Activated T-cell treated with anti-CD3 and anti-CD28 coated beads, Interleukin-2, amount 50 U/mL, for 72 hours (primary cell): ENCODE measurements at places on chromosomes 4 and X. TPM values are rescaled to one million over a fixed set of nuclear protein-coding genes. Genes with fewer than 3 reads are reported as not detected.
A peak's percentile ranks its signal among the peaks of the same experiment; 100 is the strongest.

- DNase-seq: peak; percentile 28
These were observed 14.9 kb downstream of the MID1IP1 start for GRCh38 chrX:38816155-38816554.

DNA sequence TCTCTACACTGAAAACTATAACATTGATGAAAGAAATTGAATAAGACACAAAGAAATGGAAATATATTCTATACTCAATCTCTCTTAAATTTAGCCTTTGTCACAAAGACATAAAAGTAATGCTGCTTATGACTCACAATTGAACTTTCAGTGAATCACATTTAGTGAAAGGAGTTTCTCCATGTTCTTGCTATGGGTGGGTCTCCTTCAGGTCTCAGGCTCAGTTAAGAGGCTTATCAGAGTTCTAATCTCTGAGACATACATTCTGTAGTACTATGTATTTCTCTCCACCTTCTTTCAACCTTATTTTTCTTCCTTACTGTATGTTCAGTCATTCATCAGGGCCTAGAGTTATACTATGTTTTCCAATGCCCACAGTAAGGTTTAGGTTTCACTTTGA, 220.9 kb downstream of the DTHD1 start:
- DNase-seq: no peak

GRCh38 chr4:153409924-153410501, 56.1 kb upstream of the TMEM131L start:
- DNase-seq: no peak

GRCh38 chrX:111386615-111387233, 25.3 kb downstream of the DCX start:
- no peak for DNase-seq

DNA sequence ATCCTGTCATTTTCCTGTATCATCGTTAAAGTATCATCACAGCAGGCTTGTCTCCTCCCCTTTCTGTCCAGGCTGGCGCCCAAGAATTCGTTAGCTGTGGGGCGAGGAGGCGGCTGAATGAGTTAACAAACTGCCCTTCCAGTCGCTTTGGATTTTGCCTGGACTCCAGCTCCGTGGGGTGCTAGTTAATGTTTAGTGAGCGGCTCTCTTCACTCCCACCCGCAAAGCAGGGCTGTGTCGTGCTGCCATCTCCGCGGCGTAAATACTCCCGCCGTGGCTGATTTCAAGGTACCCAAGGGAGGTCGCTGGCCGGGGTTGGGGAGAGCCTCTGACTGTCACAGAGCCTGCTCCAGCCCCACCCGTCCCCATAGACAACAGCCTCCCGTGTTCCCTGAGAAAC, 44.9 kb upstream of the SPRY1 start:
- DNase-seq: no peak

- DNase-seq: no peak
These were observed 433.6 kb upstream of the FRG1 start for GRCh38 chr4:189507060-189507459.

GRCh38 chrX:118878977-118879376, 55.4 kb downstream of the ZCCHC12 start:
- no peak for DNase-seq

GRCh38 chr4:187209921-187210613, 486.4 kb upstream of the FAT1 start:
- no peak for DNase-seq

DNA sequence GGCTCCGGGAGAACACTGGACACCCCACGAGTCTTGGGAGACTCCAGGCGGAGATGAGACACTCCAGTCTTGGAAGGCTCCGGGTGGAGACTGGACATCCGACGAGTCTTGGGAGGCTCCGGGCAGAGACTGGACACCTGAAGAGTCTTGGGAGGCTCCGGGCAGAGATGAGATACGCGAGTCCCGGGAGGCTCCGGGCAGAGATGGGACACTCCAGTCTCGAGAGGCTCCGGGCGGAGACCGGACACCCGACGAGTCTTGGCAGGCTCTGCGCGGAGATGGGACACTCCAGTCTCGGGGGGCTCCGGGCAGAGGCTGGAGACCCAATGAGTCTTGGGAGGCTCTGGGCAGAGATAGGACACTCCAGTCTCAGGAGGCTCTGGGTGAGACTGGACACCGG, 28.1 kb upstream of the LANCL3 start:
- no peak for DNase-seq

DNA sequence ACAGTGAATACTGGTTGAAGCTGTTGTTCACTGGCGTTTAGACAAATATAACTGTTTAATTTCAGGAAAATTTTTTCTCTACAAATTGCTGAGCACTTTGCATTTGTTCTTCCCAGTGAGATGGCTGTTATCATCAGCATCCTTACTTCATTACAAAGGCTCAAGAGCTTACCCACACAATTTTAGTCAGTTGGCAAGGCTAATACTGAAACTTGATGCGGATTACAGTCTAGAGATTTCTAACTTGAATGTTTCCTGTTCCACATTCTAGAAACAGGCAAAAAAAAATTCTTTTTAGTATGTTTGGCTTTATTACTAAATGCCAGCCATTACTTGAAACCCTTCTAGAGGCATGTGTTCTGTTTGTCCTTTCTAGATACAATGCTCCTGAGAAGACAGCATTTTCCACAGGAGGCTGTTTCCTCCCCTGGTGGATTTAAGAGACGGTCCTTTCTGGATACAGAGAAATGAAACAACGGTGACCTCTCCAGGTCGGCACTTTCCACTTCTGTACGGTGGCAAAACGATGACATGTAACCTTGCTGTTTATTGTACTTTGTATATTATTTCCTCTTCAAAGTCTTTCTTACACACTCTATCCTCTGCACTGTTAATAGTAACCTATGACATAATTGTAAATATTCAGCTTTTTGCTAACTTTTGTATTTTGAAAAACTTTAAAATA, 80.9 kb downstream of the RFC1 start:
- DNase-seq: no peak

- no peak for DNase-seq
These were observed 658 bp downstream of the SCOC start for GRCh38 chr4:140374130-140374477.

The HTATSF1 gene
- total RNA-seq: 39.2 TPM

The XG gene
- not detected for total RNA-seq

GRCh38 chr4:68271851-68272357, 26.4 kb upstream of the TMPRSS11B start:
- DNase-seq: no peak

- DNase-seq: no peak
These were observed 17.5 kb downstream of the RBMX2 start for GRCh38 chrX:130419263-130419662.

The SLIT2 gene
- total RNA-seq: not detected

The MEPE gene
- total RNA-seq: not detected

The C1QTNF7 gene
- total RNA-seq: not detected

GRCh38 chr4:95606739-95607138, 58.0 kb upstream of the UNC5C start:
- DNase-seq: no peak

The FGF13 gene
- total RNA-seq: not detected

- no peak for DNase-seq
These were observed at the start of gene HTATSF1 for GRCh38 chrX:136497556-136498052. HTATSF1 (plus strand) TSS chrX:136497592; CDS start chrX:136497685, 93 bp downstream.

DNA sequence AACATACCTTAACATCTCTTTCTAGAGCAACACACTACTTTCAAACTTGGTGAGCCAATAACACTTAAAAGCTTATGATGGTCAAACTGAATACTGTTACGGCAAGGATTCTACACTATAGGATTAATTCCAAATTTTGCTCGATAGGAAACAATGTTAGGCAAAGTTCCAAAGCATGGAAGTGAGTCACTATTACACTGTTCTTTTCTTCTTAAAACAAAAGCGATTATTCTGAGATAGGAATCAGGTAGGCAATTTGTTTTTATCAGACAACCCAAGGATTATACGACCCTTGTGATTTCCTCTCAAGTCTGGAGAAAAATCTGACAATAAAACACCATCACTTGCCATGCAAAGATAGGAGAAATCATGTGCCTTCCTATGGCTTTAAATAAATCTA, 81.5 kb downstream of the HUWE1 start:
- DNase-seq: no peak

- DNase-seq: no peak
These were observed 21.6 kb upstream of the RAI2 start for GRCh38 chrX:17882680-17883079.

DNA sequence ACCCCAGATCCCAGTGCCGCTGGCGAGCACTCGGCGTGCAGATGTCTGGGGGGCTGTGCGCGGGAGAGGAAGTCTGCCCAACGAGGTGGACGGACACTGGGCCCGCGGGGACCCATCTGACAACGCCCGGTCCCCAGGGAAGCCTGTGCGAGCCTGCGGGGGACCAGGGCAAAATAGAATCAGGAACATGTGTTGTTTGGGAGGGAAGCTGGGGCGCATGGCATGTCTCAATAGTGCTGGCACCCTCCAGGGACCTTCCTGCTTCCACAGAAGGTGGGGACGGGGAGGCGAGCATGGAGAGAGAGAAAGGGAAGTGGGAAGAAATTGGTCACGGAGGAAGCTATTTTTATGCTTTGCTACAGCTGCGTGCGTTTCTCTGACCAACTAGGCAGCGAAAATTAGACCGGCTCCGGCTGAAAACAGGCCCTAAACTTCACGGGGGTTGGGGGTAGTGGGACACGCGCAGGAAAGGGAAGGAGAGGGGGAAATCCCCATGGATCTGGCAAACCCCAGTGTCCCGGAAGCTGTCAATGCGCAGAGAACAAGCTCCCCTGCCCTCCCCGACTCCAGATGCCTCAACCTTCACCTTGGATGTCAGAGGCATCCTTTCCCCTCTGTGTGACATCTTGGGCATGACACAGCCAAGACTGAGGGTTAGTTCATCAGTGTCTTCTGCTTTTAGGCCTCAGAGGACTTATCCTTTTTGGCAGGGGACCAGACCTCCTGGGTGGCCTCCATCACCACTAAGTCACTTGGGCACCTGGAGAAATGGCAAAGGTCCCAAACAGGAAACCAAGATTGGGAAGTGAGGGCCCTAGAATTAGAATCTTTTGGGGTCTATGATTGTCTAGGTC, 169.8 kb upstream of the BCOR start:
- DNase-seq: no peak

GRCh38 chr4:29970626-29971025, 749.5 kb upstream of the PCDH7 start:
- no peak for DNase-seq

- DNase-seq: peak; percentile 12
These were observed 133.1 kb downstream of the CORIN start for GRCh38 chr4:47704693-47705325.

The S100G gene
- total RNA-seq: not detected
